ENCODE measurements at places on chromosomes 4 and X.

- no peak overlapping the region for H3K4me3 ChIP-seq
- H3K4me1 ChIP-seq: no peaks in the 10 kb centered on the region
- no peak for DNase-seq
- H3K36me3 ChIP-seq: no peaks in the 10 kb centered on the region
- H3K27ac ChIP-seq: no peak overlapping the region
Measured at GRCh38 chr4:46506876-46507275, 116.9 kb upstream of the GABRA2 start.

DNA sequence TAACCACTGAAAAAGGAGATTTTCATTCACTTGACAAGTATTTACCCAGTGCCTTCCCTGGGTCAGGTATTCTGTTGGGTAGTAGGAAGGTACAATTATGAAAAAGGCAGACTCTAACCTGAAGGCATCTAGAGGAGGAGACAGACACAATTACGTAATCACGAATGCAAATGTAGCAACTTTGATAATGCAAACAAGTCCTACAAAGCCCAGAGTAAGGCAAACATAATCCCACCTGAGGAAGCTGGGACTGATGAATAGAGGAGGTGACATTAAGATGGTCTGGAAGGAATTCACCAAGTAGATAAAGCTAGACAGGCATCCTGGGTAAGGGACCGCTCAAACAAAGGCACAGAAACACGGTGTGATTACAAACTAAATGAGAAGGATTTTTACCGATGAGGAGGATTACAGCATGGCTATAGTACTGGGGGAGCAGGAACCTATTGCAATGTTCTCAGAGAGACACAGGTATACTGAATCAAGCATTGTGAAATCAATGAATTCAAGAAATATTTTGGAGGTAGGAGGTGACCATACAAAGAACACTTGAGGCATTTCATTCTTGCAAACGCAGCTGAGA, 37.1 kb downstream of the TMEM150C start:
- no peaks in the 10 kb centered on the region for H3K36me3 ChIP-seq
- H3K27me3 ChIP-seq: no peaks in the 10 kb centered on the region
- H3K4me3 ChIP-seq: no peak overlapping the region
- DNase-seq: no peak
- no peak overlapping the region for H3K27ac ChIP-seq
- no peaks in the 10 kb centered on the region for H3K4me1 ChIP-seq

DNA sequence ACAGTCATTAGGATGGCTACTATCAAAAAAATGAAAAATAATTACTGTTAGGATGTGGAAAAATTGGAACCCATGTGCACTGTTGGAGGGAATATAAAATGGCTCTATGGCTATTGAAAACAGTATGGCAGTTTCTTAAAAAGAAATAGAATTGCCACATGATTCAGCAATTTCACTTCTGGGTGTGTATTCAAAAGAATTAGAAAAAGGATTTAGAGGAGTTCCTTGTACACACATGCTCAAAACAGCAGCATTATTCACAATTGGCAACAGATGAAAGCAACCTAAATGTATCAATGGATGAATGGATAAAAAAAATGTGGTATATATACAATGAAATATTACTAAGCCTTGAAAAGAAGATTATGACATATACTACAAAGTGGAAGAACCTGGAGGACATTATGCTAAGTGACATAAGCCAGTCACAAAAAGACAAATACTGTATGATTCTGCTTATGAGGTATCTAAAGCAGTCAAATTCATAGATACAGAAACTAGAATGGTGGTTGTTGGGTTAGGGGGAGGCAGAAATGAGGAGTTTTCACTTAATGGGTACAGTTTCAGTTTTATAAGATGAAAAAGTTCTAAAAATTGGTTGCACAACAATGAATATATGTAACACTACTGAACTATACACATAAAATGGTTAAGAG, 123.2 kb downstream of the ELOVL6 start:
- H3K27me3 ChIP-seq: no peaks in the 10 kb centered on the region
- no peaks in the 10 kb centered on the region for H3K36me3 ChIP-seq
- no peak overlapping the region for H3K4me3 ChIP-seq
- DNase-seq: no peak
- no peak overlapping the region for H3K27ac ChIP-seq

GRCh38 chrX:145213504-145213903, 33.8 kb upstream of the SPANXN1 start:
- no peaks in the 10 kb centered on the region for H3K4me1 ChIP-seq
- H3K4me3 ChIP-seq: no peak overlapping the region
- H3K27ac ChIP-seq: no peak overlapping the region
- DNase-seq: no peak

GRCh38 chr4:89344571-89344970, 37.0 kb upstream of the GPRIN3 start:
- H3K4me3 ChIP-seq: no peak overlapping the region
- no peak for DNase-seq
- H3K36me3 ChIP-seq: no peaks in the 10 kb centered on the region
- H3K27me3 ChIP-seq: no peaks in the 10 kb centered on the region
- no peaks in the 10 kb centered on the region for H3K4me1 ChIP-seq

GRCh38 chr4:156906325-156906724, 65.3 kb downstream of the PDGFC start:
- H3K27me3 ChIP-seq: no peaks in the 10 kb centered on the region
- no peak overlapping the region for H3K27ac ChIP-seq
- DNase-seq: no peak
- no peaks in the 10 kb centered on the region for H3K4me1 ChIP-seq
